ENCODE measurements at places on chromosomes 4 and X.

DNA sequence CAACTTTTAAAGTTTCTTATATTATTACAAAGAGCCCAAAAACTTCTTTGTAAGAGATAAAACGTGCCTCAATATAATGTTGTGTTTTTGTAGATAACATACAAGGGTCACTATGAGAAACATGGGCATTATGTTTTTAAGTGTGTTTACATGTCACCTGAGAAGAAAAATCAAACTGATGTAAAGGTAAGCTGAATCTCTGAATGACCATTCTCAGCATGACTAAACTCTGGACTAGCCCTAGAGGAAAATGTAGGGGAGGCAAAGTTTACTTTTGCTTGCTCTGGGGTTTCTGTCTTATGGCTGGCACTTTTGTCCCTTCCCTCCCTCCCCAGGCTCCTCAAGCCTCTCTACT is 6.8 kb downstream of the MEPE start:
- no peak for DNase-seq

GRCh38 chr4:78205591-78205990 is 148.5 kb downstream of the FRAS1 start:
- DNase-seq, result no peak

GRCh38 chrX:13309631-13310030 is 10.2 kb downstream of the ATXN3L start:
- no peak for DNase-seq

GRCh38 chrX:70033348-70034051 is 16.2 kb downstream of the AWAT2 start:
- DNase-seq, result peak; percentile 61

- DNase-seq, result peak; percentile 81
These were observed 23.5 kb upstream of the SPINK2 start for GRCh38 chr4:56844802-56845580.

DNA sequence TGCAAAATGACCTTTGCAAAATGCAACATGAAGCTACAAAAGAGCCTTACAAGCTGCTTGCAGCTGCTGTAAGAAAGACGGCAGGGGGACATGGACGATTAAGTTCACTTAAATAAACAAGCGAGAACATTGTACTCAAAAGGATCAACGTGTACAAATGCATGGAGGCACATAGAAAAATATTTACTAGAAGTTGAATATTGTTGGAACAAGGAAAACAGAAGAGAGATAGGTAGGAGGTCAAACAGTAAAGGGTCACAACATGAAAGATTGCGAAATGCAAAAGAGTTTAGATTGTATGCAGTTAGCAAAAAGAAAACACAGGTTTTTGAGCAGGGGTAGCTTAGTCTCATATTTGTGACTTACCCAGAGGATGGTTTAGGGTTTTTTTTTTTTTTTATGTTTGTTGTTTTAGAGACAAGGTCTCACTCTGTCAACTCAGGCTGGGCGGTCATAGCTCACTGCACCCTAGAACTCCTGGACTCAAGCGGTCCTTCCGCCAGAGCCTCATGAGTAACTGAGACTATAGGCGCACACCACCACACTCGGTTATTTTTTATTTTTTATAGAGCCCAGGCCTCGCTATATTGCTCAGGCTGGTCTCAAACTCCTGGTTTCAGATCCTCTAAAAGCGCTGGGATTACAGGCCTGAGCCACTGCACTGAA is 1.4 kb upstream of the PHF8 start:
- no peak for DNase-seq

GRCh38 chr4:37132351-37132974 is 112.1 kb upstream of the NWD2 start:
- peak; percentile 37 for DNase-seq

- peak; percentile 20 for DNase-seq
These were observed 42.9 kb upstream of the INTS6L start for GRCh38 chrX:135477576-135477975.

DNA sequence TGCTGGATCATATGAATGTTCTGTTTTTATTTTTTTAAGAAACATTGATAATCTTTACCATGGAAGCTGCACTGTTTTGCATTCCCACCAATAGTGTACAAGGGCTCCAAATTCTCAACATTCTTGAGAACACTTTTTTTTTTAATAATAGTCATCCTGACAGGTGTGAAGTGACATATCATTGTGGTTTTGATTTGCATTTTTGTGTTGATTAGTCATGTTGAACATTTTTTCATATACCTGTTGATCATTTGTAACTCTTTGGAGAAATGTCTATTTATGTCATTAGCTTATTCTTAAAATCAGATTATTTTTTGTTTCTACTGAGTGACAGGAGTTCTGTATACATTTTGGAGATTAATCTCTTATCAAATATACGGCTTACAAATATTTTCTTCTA is 408.5 kb downstream of the GLUD2 start:
- DNase-seq, result no peak

- no peak for DNase-seq
These were observed 684.7 kb upstream of the ATOH1 start for GRCh38 chr4:93143902-93144301.

DNA sequence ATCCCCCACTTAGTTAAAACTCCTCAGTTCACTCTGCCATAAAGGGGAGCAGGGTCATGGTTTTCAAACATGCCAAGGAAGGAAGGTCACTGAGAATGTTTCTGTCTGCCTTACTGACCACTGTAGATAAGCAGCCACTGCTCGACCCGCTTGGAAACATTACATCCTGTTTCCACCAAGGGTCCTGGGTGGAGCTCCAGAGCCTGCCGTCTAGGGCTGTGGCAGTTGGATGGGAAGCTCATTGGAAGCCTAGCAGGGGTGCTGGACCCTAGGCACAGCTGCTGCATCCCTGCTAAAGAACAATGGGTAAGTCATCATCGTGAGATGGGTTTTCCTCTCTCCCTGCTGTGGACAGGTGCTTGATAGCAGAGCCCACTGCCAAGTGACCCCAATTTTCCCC is 76.0 kb upstream of the SRD5A3 start:
- DNase-seq, result no peak

DNA sequence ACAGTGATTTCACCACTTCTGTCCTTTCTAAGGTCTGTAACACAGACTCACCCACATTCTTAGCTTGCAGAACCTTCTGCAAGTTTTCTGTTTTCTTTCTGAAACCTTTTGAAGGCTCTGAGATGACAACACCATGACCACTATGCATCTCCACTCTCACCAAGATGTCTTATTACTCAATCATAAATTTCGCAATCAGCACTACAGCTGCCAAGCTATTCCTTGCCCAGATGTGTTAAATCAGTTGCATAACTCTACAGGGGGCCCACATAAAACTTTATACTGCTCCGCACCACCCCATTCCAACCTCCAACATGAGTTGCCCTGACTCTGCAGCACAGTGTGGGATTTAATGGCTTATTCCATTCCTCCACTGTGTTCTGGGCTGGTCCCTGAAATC is 229.9 kb downstream of the COL25A1 start:
- DNase-seq, result no peak

DNA sequence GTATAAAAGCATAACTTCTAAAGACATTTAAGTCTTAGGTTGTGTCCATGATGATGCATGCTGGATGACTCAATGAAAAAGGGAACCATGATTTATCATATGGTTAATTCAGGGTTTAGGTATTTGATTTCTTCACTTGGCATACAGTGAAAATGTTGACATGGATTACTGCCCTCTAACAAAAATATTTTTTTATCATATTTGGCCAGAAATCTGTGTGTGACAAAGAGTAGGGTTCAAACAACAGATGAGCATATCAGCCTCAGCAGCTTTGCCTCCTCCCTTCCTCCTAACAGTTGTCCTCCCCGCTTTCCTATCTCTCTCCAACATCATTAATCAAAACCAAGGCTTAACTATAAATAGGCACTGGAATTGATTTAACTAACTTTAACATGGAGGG is 46.3 kb downstream of the ARHGAP6 start:
- DNase-seq, result no peak

DNA sequence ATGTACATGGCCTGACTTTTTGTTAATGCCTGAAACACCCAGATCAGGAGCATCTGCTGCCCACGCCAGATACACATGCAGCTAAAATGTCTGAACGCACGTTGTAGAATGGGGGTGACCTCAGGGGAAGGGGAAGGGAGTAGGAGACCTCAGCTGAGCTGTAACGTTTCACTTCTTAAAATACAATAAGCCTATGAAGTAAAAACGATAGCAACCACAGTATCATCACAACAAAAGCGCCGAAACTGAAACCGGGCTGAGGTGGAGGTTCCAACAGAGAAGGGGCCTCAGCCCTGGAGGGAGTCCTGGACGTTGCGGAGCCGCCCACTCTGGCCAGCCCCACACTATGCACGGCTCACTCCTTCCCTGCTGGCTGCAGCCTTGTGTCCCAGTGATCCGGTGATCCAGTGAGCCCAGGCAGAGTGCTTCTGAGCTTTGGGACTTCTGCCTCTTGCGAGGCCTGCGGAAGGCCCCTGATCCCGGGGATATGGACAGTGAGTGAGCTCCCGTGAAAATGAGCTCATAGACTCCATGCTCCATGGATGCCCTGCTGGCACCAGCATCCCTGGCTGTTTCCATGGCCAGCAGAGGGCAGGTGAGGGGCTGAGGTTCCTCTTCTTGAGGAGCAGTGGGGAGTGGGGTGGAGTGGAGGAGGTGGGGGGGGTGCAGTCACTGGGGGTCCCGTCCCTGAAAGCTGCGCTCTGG is 52.0 kb downstream of the HMX1 start:
- peak; percentile 79 for DNase-seq

DNA sequence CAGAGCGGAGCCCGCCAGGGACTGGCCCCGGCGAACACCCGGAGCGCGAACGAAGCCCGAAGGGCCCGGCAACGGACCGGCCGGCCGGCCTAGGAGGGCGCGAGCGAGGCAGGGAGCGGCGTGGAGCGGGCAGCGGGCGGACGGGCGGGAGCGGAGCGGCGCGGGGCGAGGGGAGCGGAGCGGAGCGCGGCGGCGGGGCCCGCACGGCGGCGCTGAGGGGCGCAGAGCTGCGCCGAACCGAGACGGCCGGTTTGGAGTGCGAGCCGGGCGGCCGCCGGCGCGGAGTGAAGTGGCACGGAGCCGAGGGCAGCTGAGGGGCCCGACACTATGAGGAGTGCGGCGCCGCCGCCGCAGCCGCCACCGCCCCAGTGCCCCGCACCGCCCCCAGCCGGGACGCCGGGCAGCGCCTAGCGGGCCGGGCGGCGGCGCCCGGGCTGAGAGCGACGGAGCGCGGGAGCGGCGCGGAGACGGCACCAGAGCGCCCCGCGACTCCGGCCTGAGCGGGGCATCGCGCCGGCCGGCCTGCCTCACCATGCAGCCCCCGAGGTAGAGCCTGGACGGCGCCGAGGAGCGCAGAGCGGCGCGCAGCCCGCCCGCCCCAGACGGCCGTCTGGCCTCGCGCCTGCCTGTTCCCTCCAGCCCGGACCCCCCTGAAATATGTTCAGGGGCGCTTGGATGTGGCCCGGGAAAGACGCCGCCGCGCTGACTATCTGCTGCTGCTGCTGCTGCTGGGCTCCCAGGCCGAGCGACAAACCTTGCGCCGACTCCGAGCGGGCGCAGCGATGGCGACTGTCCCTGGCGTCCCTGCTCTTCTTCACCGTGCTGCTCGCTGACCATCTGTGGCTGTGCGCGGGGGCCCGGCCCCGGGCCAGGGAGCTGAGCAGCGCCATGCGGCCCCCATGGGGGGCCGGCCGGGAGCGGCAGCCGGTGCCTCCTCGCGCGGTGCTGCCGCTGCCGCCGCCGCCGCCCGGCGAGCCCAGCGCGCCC is 793 bp downstream of the NALF2 start:
- DNase-seq, result peak; percentile 62

- DNase-seq, result no peak
These were observed 38.7 kb downstream of the BEX3 start for GRCh38 chrX:103415068-103415467.

DNA sequence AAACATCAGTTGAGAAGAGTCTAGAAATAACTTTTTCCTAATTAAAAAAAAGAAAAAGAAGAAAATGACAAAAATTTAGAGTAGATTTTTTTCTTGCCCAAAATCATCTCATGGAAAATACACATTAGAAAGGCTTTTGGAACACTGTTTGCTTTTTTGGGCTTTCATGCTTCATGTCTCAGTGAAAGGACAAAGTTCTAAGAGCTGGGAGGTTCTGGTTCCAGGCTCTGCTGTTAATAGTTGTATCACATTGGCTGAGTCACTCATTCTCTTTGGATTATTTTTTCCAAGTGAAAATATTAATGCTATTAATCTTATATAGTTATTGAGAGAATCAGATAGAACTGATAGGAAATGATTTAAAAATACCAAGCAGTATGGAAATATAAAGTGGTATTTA is 32.9 kb upstream of the ETNPPL start:
- DNase-seq, result no peak

GRCh38 chr4:124028182-124028581 is 631.6 kb downstream of the SPRY1 start:
- no peak for DNase-seq

DNA sequence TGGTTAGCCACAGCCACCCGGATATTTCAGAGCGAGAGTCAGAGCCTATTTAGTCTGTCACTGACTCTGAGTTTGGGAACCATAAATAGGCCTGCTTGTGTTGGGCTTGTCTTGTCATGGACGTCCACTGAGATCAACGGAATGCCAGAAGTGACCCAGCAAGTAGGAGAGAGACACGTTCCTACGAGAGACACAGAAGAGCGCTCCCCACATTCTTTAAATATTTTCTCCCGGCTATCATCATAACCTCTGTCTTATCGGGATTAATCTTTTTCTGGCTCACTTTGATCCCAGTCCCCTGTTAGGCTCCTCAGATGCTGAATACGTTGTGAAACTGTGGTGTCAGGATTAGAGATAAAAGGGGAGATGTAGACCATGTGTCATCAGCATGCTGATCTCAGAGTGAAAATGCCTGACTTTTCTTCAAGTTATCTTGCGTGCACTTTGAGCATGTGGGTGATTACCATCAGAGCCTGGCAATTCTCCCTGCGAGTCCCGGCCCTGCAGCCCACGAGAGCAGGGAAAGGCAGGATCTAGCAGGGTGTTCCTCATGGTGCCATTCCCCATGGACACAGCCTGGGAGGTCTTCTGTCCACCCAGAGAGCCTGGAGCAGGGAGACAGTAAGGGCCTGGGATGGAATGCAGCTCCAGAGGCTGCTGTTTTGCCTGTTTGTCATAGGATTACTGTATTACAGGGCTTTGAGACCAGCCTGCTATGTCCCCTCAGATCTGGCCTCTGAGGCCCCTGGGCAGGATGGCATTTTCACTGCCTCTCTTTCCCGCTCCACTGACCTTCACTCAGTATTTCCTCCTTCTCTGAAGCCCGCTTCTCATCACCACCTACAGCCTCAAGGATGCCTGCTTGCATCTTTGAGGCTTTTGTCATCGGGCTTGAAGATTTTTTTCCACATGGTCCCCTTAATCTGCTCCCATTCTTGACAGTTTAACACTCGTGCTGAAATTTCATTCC is 2.8 kb upstream of the TENM3 start:
- no peak for DNase-seq

DNA sequence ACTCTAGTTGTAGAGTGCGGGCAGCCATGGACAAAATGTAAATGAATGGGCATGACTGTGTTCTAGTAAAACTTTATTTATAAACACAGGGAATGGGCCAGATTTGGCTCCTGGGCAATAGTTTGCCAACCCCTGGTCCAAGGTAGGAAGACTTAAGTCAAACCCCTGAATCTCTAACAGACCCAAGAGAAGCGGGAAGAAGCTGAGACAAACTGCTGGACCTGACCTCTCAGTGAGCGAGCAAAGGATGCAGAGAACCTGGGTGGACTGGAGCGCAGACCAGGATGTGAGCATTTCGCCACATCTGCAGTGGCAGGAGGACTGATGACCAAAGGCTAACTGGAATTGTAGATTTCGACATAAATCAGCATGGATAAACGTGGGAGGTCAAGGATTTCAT is 201.6 kb downstream of the STIM2 start:
- no peak for DNase-seq

- DNase-seq, result no peak
These were observed 148.9 kb upstream of the RBPJ start for GRCh38 chr4:26171941-26172340.

All from H7 (cell line).